WTC11 (cell line): ENCODE measurements at places on chromosomes 11 and 22. TPM values are rescaled to one million over a fixed set of nuclear protein-coding genes. Genes with fewer than 3 reads are reported as not detected.

GRCh38 chr11:86138958-86139357, 70.1 kb upstream of the PICALM start:
- DNase-seq: no peak

DNA sequence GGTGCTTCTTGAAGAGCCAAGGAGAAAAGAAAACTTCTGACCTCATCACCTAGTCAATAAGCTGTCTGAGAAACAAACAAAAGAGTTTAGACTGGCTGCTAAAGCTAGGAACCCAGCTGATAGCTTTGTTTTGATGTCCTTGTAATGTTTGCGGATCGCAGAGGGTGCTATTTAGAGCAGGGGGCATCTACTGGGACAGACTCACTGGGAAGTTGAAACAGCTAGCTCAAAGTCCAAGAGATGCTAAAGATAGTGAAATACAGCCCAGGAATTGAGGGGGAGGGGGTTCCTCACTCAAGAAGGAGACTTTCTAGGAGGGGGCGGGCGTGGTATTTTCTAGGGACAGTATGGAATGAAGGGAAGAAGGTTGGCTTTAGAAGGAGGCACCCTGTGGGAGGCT, 18.9 kb downstream of the ZBTB16 start:
- DNase-seq: no peak

SEC14L2 gene
- total RNA-seq: 2.4 to 3.9 TPM (median 3.9 TPM) in 3 replicates

DNA sequence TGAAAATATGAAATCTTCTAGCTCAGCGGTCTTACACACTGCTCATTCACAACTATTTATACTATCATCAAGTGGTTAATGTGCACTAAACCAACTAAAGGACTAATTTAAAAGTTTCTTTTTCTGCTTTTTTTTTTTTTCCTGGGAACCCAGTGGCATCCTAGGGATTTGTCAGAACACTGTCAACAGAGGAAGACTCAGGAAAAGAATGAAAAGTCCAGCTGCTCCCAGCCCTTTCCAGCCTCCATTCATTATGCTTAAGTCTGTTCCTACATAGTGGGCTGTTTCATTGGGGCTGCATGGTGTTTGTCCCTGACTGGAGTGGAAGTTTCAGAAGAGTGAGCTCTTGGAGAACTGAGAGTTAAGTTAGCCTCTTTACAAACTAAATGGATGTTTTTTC, 391.1 kb downstream of the AASDHPPT start:
- no peak for DNase-seq

DNA sequence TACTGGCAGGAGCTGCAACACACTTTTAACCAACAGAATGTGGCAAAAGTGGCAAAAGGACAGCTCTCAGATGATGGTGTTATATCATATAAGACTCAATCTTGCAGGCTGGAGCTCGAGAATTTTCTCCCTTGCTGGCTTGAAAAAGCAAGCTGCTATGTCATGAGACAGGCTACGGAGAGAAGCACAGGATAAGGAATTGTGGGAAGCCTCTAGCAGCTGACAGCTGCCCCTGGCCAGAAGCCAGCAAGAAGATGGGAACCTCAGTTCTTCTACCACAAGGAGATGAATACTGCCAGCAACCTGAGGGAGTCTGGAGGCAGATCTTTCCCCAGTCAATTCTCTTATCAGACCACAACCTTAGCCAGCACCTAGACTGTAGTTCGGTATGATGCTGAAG, 24.6 kb downstream of the FXYD6 start:
- no peak for DNase-seq
